ENCODE measurements at places on chromosomes 4 and X. TPM values are rescaled to one million over a fixed set of nuclear protein-coding genes. Genes with fewer than 3 reads are reported as not detected.

GRCh38 chrX:112967341-112967740 is 126.7 kb upstream of the AMOT start:
- no peaks in the 10 kb centered on the region for H3K36me3 ChIP-seq
- H3K4me3 ChIP-seq, result no peak overlapping the region
- H3K27me3 ChIP-seq, result no peaks in the 10 kb centered on the region
- no peak for DNase-seq

GRCh38 chr4:161256716-161257115 is 907.1 kb downstream of the FSTL5 start:
- H3K36me3 ChIP-seq, result no peaks in the 10 kb centered on the region
- no peaks in the 10 kb centered on the region for H3K4me1 ChIP-seq
- DNase-seq, result no peak
- no peak overlapping the region for H3K4me3 ChIP-seq
- no peak overlapping the region for H3K27ac ChIP-seq

FAM13A gene
- 8.1 TPM for total RNA-seq

DNA sequence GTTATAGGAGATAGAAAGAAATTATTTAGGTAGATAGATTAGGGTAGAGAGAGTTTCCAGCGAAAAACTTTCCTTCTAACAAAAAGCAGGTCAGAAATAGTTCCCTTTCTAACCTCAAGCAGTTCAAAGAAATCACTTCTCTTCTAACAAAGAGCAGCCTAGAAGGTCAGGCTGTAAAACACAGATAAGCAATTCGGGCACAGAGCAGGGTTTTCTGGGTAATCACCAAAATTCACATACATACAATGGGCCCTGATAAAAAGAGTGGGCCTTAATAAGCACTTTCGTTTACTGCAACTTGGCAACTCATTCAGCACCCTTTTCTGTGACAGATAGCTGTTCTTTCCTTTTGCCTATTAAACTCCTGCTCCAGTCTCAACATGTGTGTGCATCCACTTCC is 13.4 kb upstream of the NAF1 start:
- H3K4me1 ChIP-seq, result no peaks in the 10 kb centered on the region
- no peak for DNase-seq
- no peaks in the 10 kb centered on the region for H3K36me3 ChIP-seq
- H3K4me3 ChIP-seq, result no peak overlapping the region

DNA sequence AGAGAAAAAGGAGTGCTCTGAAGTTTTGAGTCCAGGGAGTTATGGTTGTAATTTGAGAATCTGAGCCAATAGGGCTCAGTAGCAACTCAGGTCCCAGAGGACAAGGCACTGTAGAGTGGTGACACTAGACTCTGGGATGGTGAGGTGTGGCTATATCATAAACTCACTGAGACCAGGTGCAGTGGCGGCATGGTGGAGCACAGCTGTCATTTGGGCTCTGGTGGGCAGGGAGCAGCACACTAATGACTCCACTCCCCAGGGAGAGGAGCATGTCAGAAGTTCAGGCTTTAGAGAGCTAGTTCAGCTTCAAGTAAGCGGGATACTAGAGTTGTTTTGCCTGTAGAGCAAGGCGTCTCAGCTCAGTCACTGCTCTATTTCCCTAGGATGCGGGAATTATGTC is 165.4 kb upstream of the USP38 start:
- H3K27ac ChIP-seq, result no peak overlapping the region
- H3K27me3 ChIP-seq, result no peaks in the 10 kb centered on the region
